Activated naive CD8-positive, alpha-beta T cell treated with anti-CD3 and anti-CD28 coated beads, Interleukin-2, amount 50 U/mL, for 24 hours (primary cell): ENCODE measurements at places on chromosomes 11 and 22.

DNA sequence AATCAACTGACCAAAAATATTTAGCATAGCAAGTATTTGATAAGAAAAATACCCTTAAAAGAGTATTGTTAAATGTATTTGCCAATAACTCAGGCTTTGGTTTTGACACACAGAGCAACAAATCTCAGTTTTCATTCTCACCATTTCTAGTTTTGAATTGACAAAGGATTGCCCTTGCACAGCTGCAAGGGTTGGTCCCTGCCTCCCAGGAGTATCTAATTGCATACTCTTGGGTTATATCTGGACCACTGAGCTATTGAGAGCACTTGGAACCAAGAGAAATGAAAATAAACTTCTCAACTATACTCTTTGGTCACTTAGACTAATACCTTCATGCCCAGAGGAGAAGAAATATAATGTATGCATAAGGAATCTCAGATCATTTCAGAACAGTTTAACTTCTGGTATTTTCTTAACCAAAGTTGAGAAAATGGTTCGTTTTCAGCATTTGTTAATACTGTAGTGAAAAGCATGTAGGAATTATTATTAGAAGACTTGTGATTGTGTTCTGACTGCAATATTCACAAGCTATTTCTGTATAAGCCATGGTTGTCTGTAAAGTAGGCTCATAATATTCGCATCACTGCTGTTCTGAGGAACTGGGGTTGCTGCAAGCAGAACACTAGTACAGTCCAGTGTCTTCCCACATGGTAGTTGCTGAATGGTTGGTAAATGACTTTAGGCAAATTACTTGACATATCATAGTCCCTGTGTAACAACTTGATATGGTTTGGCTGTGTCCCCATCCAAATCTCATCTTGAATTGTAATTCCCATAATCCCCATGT lies 7.9 kb downstream of the C2CD3 start:
- DNase-seq = no peak

GRCh38 chr22:50670513-50670912 lies 2.1 kb upstream of the SHANK3 start:
- no peak for DNase-seq

GRCh38 chr11:72760539-72761405 lies 8.6 kb upstream of the ARAP1 start:
- DNase-seq = no peak

DNA sequence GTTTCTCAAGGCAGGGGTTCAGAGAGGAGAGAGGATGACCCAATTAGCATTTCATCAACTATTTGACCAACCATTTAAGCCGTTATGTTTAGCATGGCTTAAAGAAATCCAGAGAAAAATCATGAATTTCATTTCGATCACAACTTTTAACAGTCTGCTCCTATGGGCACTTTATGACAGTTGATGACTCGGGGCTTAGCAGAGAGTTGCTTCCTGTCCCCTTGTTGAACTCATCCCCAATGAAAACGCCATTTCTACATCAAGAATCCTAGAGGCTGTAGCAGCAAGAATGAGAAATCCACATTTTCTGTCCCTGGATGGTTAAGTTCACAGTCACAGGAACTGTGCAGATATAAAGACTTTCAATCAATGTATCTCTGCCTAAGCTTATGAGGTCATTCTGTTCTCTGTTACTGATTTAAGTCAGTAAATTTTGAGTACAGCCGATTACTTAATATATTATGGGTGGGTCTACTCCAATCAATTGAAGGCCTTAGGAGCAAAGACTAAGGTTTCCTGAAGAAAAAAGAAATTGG lies 81.1 kb downstream of the BDNF start:
- no peak for DNase-seq

DNA sequence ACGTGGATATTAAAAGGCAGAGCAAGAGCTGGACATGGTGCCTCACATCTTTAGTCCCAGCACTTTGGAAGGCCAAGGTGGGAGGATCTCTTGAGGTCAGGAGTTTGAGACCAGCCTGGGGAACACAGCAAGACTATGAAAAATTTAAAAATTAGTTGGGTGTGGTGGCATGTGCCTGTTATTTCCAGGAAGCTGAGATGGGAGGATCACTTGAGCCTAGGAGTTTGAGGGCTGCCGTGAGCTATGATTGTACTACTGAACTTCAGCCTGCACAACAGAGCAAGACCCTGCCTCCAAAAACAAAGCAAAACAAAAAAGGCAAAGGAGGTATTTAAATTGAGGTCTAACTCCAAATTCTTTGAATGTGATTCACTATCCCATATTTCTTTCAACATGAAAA lies 23.5 kb downstream of the RDX start:
- DNase-seq = no peak

GRCh38 chr22:36486619-36487384 lies 5.4 kb upstream of the TXN2 start:
- DNase-seq = peak; percentile 68

GRCh38 chr22:40541300-40541699 lies 95.2 kb downstream of the MRTFA start:
- DNase-seq = no peak

DNA sequence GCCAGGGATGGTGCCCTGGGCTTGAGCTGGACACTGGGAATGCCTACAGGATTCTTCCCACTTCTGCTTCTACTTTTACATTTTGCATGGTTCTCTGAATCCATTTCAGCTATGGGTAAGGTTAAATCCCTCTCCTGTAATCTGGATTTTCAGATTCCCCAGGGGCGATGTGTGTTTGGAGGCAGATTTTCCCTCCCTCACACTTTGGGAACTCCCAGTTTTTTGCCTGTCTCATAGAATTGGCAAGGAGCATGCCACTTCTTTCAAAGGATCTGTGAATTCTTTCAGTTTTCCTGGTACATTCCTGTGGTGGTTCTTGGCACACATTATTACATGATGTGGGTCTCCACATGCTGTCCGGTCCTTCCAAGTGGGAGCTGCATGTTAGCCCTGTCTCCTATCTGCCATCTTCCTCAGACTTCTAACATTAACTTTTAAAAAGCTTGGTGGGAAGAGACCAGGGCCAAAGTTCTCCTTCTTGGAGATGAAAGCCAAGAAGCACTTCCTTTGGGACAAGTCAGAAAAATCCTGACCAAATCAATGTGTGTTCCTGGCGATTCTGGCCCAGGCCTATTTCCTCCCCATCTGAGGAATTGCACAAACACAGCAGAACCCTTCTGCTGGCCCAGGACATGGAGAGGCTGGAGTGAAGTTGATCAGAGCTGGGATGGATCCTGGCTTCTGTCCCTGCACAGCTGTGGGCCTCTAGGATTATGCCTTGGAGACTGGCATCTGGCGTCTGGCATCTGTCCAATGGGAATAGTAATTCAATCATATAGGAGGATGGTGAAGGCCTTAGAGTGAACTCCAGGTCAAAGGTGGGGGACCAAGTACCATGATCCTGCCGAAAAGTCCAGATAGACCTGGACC lies 5.4 kb upstream of the APOL2 start:
- no peak for DNase-seq
